ENCODE measurements at places on chromosomes 11 and 22. TPM values are rescaled to one million over a fixed set of nuclear protein-coding genes. Genes with fewer than 3 reads are reported as not detected.

The REXO2 gene
- total RNA-seq: 83.5 TPM

The SHISA8 gene
- not detected for total RNA-seq

The MYOD1 gene
- total RNA-seq: not detected

The POLD4 gene
- 32.0 TPM for total RNA-seq

The KDM4E gene
- not detected for total RNA-seq

The ZNF70 gene
- 18.2 TPM for total RNA-seq

The PRPF19 gene
- 96.3 TPM for total RNA-seq

The PAX6 gene
- not detected for total RNA-seq

The APOBEC3H gene
- total RNA-seq: 0.49 TPM

The POTEH gene
- total RNA-seq: not detected

DNA sequence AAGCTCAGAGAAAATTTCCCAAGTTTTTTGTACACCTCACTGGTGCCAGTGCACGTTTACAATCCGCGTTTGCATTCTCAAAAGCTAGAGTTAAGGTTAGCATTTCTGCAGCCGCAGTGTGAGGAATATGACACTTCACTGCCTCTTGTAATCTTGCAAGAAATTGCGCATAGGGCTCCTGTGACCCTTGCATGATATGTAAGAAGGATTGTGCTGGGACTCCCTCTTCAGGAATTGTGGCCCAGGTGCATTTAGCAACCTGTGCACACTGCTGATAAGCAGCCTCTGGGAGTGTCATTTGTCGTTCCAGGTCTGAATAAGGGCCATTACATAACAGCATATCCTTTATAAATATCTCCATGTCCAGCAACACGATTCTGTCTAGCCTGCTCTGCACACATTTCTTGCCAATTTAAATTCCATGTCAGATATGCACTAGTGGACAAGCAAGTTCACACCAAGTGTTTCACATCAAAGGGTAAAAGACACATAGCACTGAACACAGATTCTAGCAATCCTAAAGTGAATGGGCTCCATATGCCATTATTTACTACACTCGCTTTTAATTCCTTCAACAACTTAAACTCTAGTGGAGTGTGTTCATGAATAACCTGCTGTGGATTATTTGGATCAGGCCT, 69.2 kb upstream of the INCENP start:
- no peak overlapping the region for H3K4me3 ChIP-seq
- no peaks in the 10 kb centered on the region for H3K27me3 ChIP-seq
- no peaks in the 10 kb centered on the region for H3K36me3 ChIP-seq
- no peak for DNase-seq
- no peak overlapping the region for H3K27ac ChIP-seq

DNA sequence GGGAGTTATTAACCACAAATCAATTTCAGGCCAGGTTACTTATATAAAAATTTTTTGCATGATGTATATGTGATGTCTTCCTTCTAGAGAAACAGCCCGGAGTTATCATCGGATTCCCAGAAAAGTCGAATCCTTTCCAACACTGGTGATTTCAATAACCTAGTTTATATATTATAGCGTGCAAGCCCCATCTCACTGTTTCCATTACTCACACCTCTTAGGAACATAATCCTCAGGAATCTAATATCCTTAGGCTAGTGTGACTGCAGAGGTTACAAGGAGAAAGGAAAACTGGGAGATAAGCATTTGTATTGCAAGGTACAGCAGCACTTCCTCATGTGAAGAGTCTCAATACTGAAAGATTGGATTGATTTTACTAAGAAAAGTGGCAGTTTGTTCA, 20.3 kb downstream of the ARHGAP20 start:
- H3K4me3 ChIP-seq: no peak overlapping the region
- H3K4me1 ChIP-seq: peaks cover 16% of the 10 kb centered on the region
- H3K27ac ChIP-seq: no peak overlapping the region
- no peak for DNase-seq
- H3K27me3 ChIP-seq: no peaks in the 10 kb centered on the region

DNA sequence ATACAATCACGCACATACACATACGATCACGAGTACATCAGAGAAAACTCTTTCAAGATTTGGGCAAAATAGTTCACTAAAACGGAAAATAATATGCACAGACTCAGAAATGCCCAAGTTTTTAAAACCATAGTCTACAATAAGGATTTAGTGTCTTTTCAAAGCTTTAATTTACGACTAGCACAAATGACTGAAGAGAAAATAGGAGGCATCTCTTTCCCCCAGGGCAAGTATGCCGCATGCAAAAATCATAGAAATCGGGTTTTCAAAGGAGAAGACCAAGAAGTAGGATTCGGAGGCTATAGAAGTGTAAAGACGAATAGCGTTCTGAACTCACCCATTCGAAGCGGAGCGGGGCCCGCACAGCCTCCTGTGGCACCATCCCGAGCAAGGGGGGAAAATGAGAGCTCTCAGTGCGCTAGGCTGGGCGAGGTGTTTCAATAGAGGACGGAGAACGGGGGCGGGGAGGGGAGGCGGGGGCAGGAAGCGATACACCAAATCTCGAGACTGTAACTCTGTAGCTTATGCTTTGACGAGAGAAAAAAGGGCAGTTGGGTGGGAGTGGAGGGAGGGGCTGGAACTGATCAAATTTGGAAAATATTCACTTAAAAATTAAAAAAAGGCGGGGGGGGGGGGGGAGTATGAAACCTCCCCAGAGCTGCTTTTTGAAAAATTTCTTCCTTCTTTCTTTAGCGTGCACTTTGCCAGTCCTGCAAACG, 15.8 kb downstream of the BLID start:
- no peak overlapping the region for H3K27ac ChIP-seq
- no peaks in the 10 kb centered on the region for H3K36me3 ChIP-seq
- no peak overlapping the region for H3K4me3 ChIP-seq
- H3K27me3 ChIP-seq: no peaks in the 10 kb centered on the region
- H3K4me1 ChIP-seq: peaks cover 30% of the 10 kb centered on the region

DNA sequence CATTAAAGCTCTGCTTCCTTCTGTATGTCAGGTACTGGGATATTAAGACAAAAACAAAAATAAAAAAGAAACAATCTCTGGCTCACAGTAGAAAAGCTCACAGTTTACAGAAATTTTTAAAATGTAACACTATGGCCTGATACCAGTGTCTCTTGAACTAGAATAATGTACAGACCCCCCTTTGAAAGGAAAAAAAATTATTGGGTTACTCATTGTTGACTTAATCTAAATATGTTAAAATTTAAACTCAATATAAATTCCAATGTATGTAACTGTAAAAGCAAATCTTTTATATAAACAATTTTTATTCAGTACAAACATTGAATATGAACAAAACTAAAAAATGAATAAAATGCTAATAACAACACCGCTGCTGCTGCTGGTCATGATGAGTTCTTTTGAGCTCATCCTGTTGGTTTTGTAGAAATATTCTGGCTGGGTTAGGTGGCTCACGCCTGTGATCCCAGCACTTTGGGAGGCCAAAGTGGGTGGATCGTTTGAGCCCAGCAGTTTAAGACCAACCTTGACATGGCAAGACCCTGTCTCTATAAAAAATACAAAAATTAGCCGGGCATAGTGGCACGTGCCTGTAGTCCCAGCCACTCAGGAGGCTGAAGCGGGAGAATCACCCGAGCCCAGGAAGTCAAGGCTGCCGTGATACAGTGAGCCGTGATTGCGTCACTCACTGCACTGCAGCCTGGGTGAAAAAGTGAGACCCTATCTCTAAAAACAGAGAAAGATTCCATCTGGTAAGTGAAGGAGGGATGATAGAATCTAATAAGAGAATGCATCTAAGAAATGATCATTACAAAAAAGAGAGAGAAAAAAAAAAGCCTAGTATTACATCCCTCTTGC, 11.8 kb upstream of the KCNE3 start:
- H3K4me3 ChIP-seq: no peak overlapping the region
- DNase-seq: no peak
- no peaks in the 10 kb centered on the region for H3K36me3 ChIP-seq
- peaks cover 9% of the 10 kb centered on the region for H3K4me1 ChIP-seq
- H3K27me3 ChIP-seq: no peaks in the 10 kb centered on the region
- no peak overlapping the region for H3K27ac ChIP-seq

DNA sequence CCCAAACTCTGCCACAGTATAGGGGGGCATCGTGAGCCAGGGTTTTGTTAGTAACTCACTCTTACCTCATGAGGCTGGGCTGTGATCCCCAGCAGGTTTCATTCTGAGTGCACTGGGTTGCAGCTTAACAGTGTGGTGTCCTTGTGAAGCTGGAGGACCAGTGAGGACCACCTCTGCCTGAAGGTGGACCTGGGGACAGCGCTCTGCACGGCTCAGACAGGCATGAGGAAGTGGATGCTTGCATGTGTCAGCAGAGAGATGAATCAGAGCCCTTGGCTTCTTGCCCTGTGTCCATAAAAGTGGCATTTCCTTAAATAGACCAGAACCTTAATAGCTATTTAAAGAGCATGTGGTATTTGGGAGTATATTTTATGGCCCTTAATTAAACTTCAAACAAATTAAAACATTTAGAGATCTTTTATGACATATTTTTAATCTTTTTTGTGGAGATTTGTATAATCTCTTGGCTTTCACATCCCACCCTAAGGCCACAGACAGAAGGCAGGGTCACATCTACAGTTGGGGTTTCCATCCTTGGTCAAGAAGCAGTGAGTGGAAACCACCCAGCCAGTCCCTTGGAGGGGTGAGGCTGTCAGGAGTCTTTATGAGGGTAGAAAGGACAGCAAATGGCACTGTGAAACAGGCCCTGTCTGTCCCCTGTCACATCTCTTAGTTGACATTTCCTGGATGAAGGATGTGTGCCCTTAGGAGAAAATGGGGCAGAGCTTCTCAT, 24.8 kb upstream of the ADORA2A start:
- peak; percentile 56 for DNase-seq
- H3K4me3 ChIP-seq: peak overlapping the region; percentile 34
- H3K4me1 ChIP-seq: peaks cover 79% of the 10 kb centered on the region
- peak overlapping the region; percentile 92 for H3K27ac ChIP-seq
- H3K27me3 ChIP-seq: no peaks in the 10 kb centered on the region

- H3K4me3 ChIP-seq: no peak overlapping the region
- DNase-seq: no peak
- H3K27ac ChIP-seq: peak overlapping the region; percentile 7
- peaks cover 21% of the 10 kb centered on the region for H3K4me1 ChIP-seq
These were observed 20.2 kb upstream of the FEZ1 start for GRCh38 chr11:125516245-125516644.

- peak; percentile 39 for DNase-seq
- no peak overlapping the region for H3K27ac ChIP-seq
- H3K36me3 ChIP-seq: no peaks in the 10 kb centered on the region
- H3K4me1 ChIP-seq: peaks cover 2% of the 10 kb centered on the region
- H3K4me3 ChIP-seq: no peak overlapping the region
- peaks cover 64% of the 10 kb centered on the region for H3K27me3 ChIP-seq
These were observed 1.4 kb downstream of the MYOD1 start for GRCh38 chr11:17720796-17721171.

GRCh38 chr11:76185511-76185910, 20.8 kb downstream of the WNT11 start:
- no peaks in the 10 kb centered on the region for H3K36me3 ChIP-seq
- H3K27ac ChIP-seq: peak overlapping the region; percentile 43
- DNase-seq: no peak
- no peaks in the 10 kb centered on the region for H3K27me3 ChIP-seq
- H3K4me3 ChIP-seq: no peak overlapping the region

GRCh38 chr11:69746752-69747742, 28.1 kb downstream of the FGF4 start:
- H3K27ac ChIP-seq: peak overlapping the region; percentile 84
- H3K36me3 ChIP-seq: no peaks in the 10 kb centered on the region
- H3K4me3 ChIP-seq: no peak overlapping the region
- peaks cover 20% of the 10 kb centered on the region for H3K4me1 ChIP-seq
- no peak for DNase-seq

DNA sequence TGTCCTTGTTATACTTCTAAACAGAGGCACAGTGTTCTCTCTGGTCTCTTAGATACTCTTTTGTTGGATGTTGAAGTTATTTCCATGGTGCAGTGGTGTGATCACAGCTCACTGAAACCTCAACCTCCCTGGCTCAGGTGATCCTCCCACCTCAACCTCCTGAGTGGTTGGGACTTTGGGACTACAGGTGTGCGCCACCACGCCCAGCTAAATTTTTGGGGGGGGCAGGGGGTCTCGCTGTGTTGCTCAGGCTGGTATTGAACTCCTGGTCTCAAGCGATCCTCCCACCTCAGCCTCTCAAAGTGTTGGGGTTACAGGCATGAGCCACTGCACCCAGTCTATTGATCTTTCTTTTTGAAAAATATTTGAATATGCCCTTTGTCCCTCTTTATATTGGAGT, 14.9 kb downstream of the ZNF74 start:
- peaks cover 23% of the 10 kb centered on the region for H3K36me3 ChIP-seq
- peaks cover 6% of the 10 kb centered on the region for H3K4me1 ChIP-seq
- H3K27me3 ChIP-seq: no peaks in the 10 kb centered on the region
- H3K27ac ChIP-seq: no peak overlapping the region

DNA sequence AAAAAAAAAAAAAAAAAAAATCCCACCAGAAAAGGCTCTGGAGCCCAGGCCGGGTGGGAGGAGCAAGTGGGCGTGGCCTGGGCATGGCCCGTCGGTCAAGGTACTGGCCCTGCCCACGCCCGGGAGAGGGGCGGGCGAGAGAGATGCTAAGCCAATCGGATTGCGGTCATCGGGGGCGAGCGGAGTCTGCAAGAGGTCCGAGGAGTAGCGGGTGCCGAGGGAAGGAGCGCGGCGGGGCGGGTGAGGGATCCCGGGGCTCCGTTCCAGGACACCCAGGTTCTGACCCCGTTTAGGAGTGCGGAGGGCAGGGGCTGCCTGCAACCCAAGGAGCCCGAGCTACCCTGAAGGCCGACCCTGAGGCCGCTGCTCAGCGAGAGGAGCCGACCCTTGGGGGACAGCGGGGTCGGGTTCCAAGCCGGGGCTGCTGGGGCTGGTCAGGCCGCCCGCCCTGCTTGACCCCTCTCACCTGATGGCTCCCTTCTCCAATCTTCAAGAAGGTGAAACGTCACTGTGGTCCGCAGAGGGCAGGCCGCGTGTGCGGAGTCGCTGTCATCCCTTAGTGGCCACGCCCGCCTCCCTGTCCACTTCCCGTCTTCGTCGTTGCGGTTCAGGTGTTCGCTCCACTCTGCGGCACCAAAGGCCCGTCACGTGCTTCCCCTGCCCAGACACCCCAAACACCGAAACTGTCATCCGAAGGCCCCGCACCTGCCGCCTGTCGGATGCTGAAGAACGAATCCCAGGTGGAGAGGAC, 11.1 kb upstream of the TAB1 start:
- peaks cover 12% of the 10 kb centered on the region for H3K27me3 ChIP-seq
- no peaks in the 10 kb centered on the region for H3K36me3 ChIP-seq
- DNase-seq: peak; percentile 77
- no peak overlapping the region for H3K27ac ChIP-seq

GRCh38 chr11:315051-315481, 1.2 kb downstream of the IFITM1 start:
- H3K36me3 ChIP-seq: no peaks in the 10 kb centered on the region
- H3K27me3 ChIP-seq: peaks cover 19% of the 10 kb centered on the region
- DNase-seq: no peak
- H3K27ac ChIP-seq: peak overlapping the region; percentile 93
- peaks cover 57% of the 10 kb centered on the region for H3K4me1 ChIP-seq
- peak overlapping the region; percentile 86 for H3K4me3 ChIP-seq

- no peak overlapping the region for H3K4me3 ChIP-seq
- peaks cover 3% of the 10 kb centered on the region for H3K36me3 ChIP-seq
- peak overlapping the region; percentile 66 for H3K27ac ChIP-seq
- no peaks in the 10 kb centered on the region for H3K27me3 ChIP-seq
These were observed 50.2 kb downstream of the C22orf31 start for GRCh38 chr22:29011240-29012100.

GRCh38 chr11:105181521-105181920, 42.0 kb upstream of the CARD18 start:
- no peak overlapping the region for H3K4me3 ChIP-seq
- H3K27me3 ChIP-seq: no peaks in the 10 kb centered on the region
- peaks cover 41% of the 10 kb centered on the region for H3K4me1 ChIP-seq
- H3K36me3 ChIP-seq: peaks cover 2% of the 10 kb centered on the region
- no peak for DNase-seq
- H3K27ac ChIP-seq: peak overlapping the region; percentile 88

- no peak for DNase-seq
- no peaks in the 10 kb centered on the region for H3K4me1 ChIP-seq
- H3K27ac ChIP-seq: no peak overlapping the region
- H3K27me3 ChIP-seq: no peaks in the 10 kb centered on the region
- H3K4me3 ChIP-seq: no peak overlapping the region
These were observed 610.3 kb downstream of the TBC1D22A start for GRCh38 chr22:47372596-47373385.
